ENCODE measurements at places on chromosomes 3 and 15. TPM values are rescaled to one million over a fixed set of nuclear protein-coding genes. Genes with fewer than 3 reads are reported as not detected.

Gene MYLK
- 27.1 TPM for total RNA-seq

Gene MUSTN1
- total RNA-seq = 2.1 TPM

Gene FBN1
- total RNA-seq = 0.52 TPM

Gene ISG20
- 37.8 TPM for total RNA-seq

Gene TNNC1
- total RNA-seq = 0.31 TPM

Gene INSYN1
- total RNA-seq = not detected

Gene FHIT
- 16.9 TPM for total RNA-seq

Gene GOLGA6L7
- total RNA-seq = not detected

Gene SV2B
- under 0.01 TPM for total RNA-seq

Gene SHQ1
- total RNA-seq = 16.4 TPM

Gene TUSC7
- not detected for total RNA-seq

Gene TLE3
- 196 TPM for total RNA-seq

Gene GOLGA6B
- not detected for total RNA-seq

Gene CCDC39
- not detected for total RNA-seq

Gene FBXL22
- total RNA-seq = 0.52 TPM

Gene SCG3
- total RNA-seq = not detected

Gene FAM107A
- total RNA-seq = not detected

Gene SKOR1
- total RNA-seq = 1.9 TPM

Gene LTF
- 0.52 TPM for total RNA-seq

Gene USP13
- 2.9 TPM for total RNA-seq

Gene VWA5B2
- under 0.01 TPM for total RNA-seq

Gene SERINC4
- not detected for total RNA-seq

Gene ITPKA
- 0.10 TPM for total RNA-seq

Gene CCRL2
- total RNA-seq = 91.9 TPM

Gene ST8SIA2
- total RNA-seq = under 0.01 TPM

Gene PROK2
- total RNA-seq = 16.0 TPM

Data from mononuclear cell (primary cell).